ENCODE measurements at places on chromosomes 2 and 18.

DNA sequence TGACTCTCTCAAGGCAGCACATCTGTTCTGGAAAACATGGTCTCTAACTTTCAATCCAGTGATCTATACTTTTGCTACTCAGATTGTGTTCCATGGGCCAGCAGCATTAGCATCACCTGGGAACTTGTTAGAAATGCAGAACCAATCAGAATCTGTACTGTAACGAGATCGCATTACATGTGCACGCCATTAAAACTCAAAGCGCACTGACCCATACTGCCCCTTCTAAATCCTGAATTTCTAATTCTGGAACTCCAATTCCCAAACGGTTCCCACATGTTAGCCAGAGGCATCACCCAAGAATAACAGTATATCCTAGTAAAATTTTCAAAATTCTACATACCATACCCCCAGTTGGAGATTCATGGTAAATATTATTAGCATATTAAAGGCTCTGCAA, 10.5 kb upstream of the DCTN1 start:
- DNase-seq: no peak

- DNase-seq: no peak
Measured at GRCh38 chr2:107810734-107811133, 16.0 kb upstream of the RGPD4 start.

- no peak for DNase-seq
Measured at GRCh38 chr2:191922736-191923651, 76.1 kb upstream of the CAVIN2 start.

GRCh38 chr2:230938516-230939065, 13.5 kb upstream of the GPR55 start:
- DNase-seq: no peak

DNA sequence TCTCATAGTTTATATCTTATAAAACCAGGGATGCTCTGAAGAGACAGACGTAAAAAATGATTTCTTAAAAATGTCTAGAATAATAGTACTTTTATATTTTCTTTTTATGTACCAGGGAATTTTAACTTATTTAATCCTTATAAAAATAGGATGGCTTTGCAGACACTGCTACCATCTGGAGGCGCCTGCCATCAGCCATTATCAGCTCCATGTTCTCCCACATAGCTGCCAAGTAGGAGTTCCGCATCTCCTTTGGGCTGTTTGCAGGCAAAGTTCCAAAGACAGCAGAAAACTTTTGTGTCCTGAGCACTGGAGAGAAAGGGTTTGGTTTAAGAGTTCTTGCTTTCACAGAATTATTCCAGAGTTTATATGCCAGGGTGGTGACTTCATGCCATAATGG, 69.2 kb downstream of the MTX2 start:
- no peak for DNase-seq

DNA sequence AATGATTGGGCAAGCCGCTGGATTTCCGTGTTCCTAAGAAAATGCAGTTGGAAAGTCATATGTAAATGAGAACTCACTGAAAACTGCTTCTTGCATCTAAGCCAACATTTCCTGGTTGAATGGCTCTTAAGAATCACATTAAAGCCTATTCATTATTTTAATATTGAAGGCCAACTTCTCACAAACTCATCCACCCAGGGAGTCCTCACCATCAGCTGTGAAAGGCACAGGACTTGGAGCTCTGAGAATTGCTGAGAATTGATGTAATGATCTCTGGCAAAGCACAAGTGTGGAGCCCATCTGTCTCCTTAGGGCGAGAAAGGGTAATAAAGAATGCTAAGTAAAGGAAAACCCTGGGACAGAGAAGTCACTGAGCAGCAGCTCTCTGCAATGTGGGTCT, 55.9 kb upstream of the APCDD1 start:
- DNase-seq: no peak

GRCh38 chr2:29015701-29016470, 34.8 kb downstream of the TOGARAM2 start:
- no peak for DNase-seq

- DNase-seq: no peak
Measured at GRCh38 chr18:62152844-62153243, 34.0 kb downstream of the PIGN start.

GRCh38 chr18:9949861-9950260, 36.0 kb downstream of the VAPA start:
- DNase-seq: no peak

DNA sequence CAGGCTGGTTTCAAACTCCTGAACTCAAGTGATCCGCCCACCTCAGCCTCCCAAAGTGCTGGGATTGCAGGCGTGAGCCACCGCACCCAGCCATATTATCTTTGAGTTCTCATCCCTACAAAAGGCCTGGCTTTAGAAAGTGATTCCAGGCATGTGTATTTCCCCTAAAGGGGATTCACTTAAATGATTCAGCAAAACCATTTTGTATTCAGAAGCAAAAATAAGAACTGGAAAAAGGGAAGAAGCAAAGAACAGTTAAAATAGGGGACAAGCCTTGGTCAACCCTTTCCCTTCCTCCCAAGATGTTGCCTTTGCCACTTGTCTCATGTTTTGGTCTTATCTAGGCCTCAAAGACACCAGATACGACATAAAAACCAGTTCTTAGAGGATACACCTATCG, 10.5 kb downstream of the TM4SF20 start:
- no peak for DNase-seq

GRCh38 chr18:360676-361075, 92.8 kb upstream of the THOC1 start:
- DNase-seq: no peak

- DNase-seq: peak; percentile 95
Measured at GRCh38 chr2:173963817-173964564, 1.2 kb downstream of the SP3 start.

DNA sequence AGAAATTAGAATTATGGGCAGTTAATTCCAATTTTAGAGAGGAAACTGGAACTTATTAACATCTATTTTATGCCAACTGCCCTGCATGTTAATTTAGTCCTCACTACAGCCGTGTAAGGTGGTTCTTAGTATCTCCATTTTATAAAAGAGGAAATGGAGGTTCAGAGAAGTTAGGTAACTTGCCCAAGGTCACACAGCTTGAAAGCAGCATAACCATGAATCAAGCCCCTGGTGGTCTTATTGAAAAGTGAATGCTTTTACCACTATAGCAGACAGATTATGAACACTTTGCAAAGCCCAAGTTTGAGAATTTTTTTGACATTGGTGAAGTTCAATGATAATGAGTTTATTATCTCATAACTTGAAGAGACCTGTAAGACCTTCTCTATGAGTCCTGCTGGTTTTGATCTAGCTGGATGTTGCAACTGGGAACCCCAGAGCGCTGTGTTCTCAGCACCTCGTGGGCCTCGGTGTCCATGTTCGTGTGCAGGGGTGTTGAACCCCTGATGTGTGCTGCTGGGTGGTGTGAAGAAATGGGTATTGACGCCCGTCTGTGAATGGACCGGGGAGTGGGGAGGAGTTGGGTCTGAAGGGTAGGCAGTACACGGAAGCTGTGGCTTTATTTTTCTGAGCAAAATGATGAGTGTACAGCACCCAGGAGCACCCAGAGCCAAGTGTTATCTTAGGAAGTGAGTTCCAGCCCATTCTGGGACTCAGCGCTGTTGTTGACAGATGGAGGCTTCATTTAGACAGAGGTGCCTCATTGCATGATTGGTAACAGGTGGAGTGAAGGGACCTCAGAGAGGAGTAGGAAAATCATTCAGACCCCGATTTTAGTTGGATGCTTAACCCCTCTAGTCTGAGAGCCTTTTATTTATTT, 9.7 kb downstream of the GREB1 start:
- no peak for DNase-seq

DNA sequence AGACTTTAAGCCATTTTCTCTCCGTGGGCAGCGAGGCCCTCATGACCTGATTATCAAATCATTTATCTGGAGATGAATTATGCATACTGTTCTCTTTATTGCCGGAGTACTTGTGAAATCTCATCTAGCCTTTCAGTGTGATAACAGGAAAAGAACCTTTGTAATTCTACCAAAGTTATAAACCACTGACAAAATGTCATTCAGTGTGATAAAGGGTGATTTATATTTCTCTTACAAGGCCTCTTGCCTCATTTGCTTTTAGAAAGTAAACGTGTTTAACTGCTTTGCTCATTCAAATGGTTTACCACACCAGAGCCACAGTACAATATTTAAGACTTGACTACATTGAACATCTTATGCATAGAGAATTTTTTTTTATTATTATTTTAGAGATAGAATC, 13.8 kb downstream of the MTCL1 start:
- DNase-seq: no peak

DNA sequence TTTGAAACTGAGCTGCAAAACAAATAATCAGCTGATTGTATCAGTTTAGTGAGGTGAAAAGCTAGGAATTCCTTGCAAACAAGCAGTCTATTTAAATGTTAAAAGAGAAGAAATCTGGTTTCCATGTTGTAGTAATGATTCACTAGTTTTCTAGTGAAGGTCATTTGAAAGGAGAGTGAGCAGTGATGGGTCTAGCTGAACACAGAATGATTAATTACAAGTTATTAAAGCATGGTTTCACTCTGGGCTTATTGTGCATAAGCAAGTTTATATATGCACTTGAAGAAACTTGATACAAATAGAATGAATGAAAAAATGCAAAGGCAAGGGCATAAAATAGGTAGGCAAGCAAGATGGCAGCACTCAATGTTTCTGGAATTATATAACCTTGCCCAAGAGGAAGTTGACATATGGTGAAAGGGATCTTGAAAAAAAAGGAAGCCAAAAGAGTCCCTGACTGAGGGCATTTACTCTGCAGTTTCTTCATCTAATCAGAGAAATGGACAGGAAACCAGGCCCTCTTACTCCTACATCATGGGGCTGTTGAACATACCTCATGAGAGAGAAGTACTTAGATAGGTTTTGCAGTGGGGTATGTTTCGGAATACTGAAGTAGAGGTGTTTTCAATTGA, 53.2 kb downstream of the PLCL1 start:
- DNase-seq: no peak

DNA sequence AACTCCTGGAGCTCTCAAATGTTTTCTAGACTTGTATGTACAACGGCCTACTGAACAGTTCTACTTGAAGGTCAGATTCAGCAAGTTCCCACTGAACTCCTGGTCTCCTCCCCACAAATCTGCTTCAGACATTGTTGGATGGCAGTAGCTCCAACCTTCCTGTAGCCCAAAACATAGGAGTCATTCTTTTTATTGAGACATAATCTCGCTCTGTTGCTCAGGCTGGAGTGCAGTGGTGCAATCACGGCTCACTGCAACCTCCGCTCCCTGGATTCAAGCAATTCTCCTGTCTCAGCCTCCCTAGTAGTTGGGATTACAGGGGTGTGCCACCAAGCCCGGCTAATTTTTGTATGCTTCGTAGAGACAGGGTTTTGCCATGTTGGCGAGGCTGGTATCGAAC, 47.3 kb downstream of the QPCT start:
- no peak for DNase-seq

GRCh38 chr2:157150747-157151146, 106.8 kb upstream of the GALNT5 start:
- no peak for DNase-seq

- DNase-seq: peak; percentile 87
Measured at GRCh38 chr2:72915907-72916742, 1.2 kb upstream of the EMX1 start.

- DNase-seq: no peak
Measured at GRCh38 chr2:85120363-85120762, 12.8 kb upstream of the TCF7L1 start.

GRCh38 chr2:18159896-18160295, 281.4 kb downstream of the KCNS3 start:
- DNase-seq: no peak

DNA sequence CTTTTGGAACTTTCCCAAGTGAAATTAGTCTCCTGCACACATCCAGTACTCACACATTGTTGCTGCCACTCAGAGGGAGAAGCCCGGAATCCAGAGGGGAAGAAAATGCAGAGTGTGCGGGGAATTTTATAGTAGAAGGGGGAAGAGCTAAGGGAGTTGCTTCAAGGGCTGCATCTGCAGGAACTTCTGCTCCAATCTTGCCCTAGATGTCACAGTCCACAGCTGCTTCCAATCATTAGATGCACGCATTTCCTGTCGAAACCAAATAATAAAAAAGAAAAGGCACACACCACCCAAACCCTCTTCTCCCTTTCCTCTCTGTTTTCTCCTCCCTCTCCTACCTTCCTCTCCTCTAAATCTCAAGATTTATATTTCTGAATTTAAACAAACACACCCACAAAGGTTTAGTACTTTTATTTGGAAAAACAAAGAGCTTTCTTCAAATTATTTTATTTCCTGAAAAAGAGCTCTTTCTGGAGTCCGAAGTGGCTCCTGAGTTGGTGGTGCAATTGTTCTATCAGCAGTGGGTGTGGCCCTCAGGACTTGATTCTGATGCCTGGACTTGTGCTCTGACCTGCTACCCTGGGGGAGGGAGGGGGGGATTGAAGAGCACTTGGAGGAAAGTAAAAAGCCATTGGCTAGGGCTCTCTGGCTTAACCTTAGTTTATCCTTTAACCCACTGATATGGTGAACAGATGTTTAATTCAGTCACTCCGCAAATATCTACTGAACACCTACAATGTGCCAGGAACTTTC, 72.0 kb downstream of the KCNE4 start:
- DNase-seq: no peak

- no peak for DNase-seq
Measured at GRCh38 chr2:131040661-131041401, 52.4 kb downstream of the FAM168B start.

- DNase-seq: peak; percentile 42
Measured at GRCh38 chr2:231928481-231928880, 2.3 kb upstream of the NPPC start.

DNA sequence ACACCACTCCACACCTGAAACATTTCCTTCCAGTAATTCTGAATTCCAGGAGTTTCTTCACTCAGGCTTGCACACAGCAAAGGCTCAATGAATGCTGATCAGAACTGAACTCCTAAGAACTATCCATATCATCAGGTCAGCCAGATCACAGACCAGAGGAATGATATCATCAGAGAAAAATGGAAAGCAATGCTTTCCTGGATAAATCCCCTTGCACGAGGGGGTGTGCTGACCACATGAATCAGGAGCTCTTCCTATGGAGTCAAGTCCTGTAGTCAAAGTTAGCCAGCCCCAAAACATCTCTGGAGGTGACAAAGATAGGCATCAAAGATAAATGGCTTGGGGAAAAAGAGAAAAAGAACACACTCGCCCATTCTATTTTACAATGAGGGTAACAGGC, 83.8 kb upstream of the ACVR2A start:
- no peak for DNase-seq

DNA sequence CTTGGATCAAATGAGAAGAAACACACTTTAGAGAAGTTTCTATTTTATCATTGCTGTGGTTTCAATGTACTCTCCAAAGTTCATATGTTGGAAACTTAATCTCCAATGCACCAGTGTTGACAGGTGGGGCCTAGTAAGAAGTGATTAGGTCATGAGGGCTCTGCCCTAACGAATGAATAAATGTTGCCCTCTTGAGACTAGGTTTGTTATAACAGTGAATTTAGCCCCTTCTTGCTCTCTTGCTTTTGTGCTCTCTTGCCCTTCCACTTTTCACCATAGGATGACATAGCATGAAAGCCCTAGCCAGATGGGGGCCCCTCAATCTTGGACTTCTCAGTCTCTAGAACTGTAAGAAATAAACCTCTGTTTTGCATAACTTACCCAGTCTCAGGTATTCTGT, 664.8 kb downstream of the DCC start:
- no peak for DNase-seq

Data from Caco-2 (cell line).